Left colon (tissue), 2 donors: ENCODE measurements at places on chromosomes 6 and 20. TPM values are rescaled to one million over a fixed set of nuclear protein-coding genes. Genes with fewer than 3 reads are reported as not detected.

The TRERF1 gene
- total RNA-seq, result 2.3 TPM

The C6orf141 gene
- total RNA-seq, result 11.6 TPM

The TOX2 gene
- total RNA-seq, result 3.4 TPM

The BTBD3 gene
- 62.1 TPM for total RNA-seq

The MED20 gene
- total RNA-seq, result 18.5 TPM

The ADTRP gene
- 124 TPM for total RNA-seq

The TRIM40 gene
- total RNA-seq, result 30.7 TPM

The CCR6 gene
- total RNA-seq, result 0.31 TPM

The PAK1IP1 gene
- 9.4 TPM for total RNA-seq

The PKHD1 gene
- 0.12 TPM for total RNA-seq

The POM121L2 gene
- not detected for total RNA-seq

The FRMD1 gene
- 22.8 TPM for total RNA-seq

The RSPO3 gene
- total RNA-seq, result 6.2 TPM

The SLC35D3 gene
- total RNA-seq, result 0.28 TPM

The TMEM217 gene
- total RNA-seq, result 1.4 TPM

The TCP11 gene
- total RNA-seq, result not detected

The ACSS1 gene
- 43.6 TPM for total RNA-seq

The OPRM1 gene
- not detected for total RNA-seq

The MEI4 gene
- total RNA-seq, result not detected

The UBE2C gene
- 6.8 TPM for total RNA-seq

The XPO5 gene
- total RNA-seq, result 23.2 TPM

The FNDC1 gene
- total RNA-seq, result 1.5 TPM

The CENPQ gene
- total RNA-seq, result 2.5 TPM

The TNFRSF6B gene
- total RNA-seq, result 8.9 TPM

The SLC4A11 gene
- total RNA-seq, result 0.89 TPM

The ARMC12 gene
- 0.46 TPM for total RNA-seq
